ENCODE measurements at places on chromosomes 3 and 15.

GRCh38 chr15:25790000-25790660 is 73.0 kb downstream of the ATP10A start:
- no peak for DNase-seq

DNA sequence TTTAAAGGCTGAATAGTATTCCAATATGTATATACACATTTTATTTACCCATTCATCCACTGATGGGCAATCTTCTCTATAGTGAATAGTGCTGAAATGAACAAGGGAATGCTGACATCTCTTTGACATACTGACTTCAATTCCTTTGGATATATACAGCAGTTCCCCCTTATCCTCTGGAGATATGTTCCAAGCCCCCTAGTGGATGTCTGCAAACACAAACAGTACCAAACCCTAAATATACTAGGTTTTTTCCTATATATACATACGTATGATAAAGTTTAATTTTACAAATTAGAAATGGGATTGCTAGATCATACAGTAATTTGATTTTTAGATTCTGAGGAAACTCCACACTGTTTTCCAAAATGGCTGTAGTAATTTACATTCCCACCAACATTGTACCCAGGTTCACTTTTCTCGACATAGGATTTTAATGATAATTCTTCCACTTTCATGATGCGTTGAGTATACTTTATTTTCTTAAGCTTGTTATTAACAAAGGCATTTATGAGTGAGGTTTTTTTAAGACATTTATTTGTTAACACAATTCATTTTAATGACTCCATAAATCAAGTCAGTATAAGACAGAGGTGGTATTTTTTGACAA is 38.2 kb downstream of the VPS13C start:
- DNase-seq: no peak

DNA sequence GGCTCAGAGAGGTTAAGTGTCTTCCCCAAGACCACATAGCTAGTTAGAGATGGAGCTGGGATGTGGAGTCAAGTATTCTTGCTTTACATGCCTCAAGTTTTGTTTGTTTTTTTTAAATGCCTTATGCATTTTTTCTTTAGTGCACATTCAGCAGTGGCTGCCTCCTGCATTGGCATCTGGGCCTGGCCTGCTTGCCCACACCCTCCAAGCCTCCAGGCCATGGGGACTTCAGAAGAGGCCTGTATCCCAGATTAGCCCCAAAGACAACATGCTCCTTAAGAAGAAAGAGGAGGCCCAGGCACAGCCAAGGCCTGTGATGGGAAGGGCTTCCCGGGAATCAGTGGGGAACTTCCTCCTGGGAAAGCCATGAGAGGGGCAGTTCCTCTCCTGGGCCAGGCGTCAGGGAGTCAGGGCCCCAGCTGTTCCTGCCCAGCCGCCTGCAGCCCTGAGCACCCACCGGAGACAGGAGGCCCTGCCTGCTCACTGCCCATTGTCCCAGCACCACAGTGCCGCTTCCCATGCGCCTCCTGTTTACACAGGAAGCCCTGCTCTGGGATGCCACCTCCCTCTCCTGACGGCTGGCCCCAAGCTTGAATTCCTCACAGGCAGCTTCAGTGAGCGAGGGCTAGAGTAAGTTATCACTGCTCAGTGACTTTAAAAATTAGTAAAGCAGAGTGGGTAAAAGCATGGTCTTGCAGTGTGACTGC is 16.0 kb downstream of the FOXL2NB start:
- no peak for DNase-seq

DNA sequence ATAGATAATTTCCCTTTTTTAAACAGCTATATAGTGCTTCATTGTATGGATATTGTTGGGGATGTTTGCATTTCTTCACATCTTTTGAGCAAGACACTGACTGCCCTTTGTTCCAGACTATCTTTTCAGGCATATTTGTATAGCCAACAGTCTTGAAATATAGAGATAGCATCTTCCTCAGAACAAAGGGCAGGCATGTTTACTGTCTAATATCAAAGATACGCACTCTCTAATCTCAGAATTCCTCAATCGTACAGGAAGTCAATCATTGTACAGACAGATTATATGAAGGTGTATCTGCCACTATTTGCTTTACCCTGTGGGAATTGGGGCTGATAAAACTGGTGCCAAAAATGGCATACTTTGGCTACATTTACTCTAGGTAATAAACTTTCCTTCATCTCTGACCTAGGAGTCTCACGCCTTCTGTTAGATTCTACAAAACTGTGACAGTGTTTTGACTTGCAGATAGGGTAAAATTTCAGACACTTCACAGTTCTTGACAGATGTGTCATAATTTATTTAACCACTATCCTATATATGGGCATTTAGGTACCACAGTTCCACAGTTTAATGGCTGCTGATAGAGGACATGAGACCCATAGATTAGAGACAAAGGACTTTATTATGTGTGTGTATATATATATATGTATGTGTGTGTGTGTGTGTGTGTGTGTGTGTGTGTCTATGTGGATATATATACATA is 321.0 kb downstream of the IGSF11 start:
- no peak for DNase-seq

GRCh38 chr3:49271047-49271446 is 6.0 kb downstream of the C3orf62 start:
- no peak for DNase-seq

- no peak for DNase-seq
Measured at GRCh38 chr3:13750731-13751130, 129.1 kb downstream of the WNT7A start.

- no peak for DNase-seq
Measured at GRCh38 chr3:64638981-64639481, 48.8 kb downstream of the ADAMTS9 start.

DNA sequence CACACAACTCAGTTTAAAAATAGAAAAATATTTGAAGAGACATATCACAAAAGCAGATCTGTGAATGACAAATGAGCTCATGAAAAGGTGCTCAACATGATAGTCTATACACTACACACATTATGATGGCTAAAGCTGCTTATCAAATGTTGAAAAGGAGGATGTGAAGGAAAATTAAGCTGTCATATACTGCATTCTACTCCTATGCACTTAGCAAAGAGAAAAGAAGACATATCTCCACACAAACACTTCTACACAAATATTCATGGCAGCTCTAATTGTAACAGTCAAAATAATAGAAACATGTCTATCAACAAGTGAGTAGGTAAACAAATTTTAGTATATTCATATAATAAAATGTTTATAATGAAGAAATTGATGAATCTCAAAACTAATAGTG is 540.5 kb downstream of the PLOD2 start:
- DNase-seq: no peak

DNA sequence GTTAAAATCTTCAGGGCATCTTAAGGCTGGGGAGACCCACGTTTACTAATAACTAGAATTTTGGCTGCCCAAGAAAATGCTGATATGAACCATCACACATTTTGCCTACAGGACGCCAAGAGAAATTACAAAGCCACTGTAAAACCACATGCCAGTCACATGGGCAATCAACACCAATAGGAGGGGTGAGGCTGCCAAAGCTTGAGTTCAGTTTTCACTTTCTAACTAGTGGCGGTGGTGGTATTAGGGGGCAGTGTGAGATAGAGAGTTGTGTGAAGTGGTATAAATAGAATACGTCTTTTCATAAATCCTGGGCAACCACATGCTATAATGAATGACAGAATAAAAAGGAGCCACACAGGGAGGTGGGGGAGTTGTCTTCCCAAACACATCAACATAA is 147.3 kb downstream of the WNT5A start:
- no peak for DNase-seq

DNA sequence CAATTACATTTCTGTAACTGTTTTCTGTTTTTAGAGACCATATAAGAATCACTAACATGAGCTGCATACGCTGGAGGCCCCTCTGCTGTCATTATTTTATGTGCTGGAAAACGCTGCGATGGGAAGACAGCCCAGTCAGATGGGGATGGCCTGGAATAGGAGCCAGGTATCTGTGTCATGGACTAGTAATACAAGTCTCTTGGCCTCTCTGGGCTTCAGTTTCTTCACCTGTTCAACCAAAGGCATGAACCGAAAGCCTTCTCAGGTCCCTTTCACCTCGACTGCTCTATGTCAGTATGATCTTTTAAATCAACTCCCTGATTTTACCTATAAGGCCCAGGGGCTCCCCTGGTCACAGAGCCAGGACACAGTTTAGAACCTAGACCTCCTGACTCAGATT is 14.6 kb upstream of the RFTN1 start:
- DNase-seq: no peak

GRCh38 chr15:80507131-80507530 is 102.9 kb downstream of the ARNT2 start:
- DNase-seq: no peak

DNA sequence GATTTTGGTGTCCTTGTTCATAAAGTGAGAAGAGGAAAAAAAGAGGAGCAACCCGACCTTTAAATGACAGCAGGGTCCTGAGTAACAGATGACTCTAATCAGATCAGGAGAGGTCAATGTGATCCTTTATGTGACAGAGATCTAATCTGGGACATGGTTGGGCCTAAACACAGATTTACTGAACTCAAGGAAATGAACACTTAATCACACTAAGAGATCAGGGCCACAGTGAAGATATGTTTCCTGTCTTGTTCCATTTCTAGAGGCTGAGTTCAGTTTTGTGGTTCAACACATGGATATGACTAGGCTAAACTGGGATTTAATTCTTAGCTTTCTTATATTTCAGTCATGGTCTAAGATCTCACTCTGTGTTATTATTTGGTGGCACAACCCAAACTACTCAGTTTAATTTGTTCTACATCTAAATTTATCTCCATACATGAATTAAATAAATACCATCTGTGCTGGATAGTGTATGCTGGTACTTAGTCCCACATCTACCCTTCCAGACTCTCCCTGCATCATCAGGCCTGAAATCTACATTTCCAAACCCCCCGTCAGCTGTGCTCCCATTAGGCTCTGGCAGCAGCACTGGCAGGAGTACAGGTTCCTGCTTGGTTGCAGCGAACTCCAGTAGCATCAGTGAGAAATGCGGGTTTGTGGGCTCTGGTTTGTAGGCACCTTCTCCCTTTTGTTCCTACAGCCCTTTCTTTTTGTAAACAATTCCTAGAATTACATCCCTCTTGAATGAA is 22.6 kb downstream of the SFMBT1 start:
- no peak for DNase-seq

GRCh38 chr15:35319354-35319753 is 226.6 kb downstream of the DPH6 start:
- DNase-seq: no peak

GRCh38 chr15:49501586-49501985 is 78.5 kb downstream of the FGF7 start:
- DNase-seq: no peak

GRCh38 chr3:40337136-40338108 is 27.9 kb downstream of the EIF1B start:
- no peak for DNase-seq

DNA sequence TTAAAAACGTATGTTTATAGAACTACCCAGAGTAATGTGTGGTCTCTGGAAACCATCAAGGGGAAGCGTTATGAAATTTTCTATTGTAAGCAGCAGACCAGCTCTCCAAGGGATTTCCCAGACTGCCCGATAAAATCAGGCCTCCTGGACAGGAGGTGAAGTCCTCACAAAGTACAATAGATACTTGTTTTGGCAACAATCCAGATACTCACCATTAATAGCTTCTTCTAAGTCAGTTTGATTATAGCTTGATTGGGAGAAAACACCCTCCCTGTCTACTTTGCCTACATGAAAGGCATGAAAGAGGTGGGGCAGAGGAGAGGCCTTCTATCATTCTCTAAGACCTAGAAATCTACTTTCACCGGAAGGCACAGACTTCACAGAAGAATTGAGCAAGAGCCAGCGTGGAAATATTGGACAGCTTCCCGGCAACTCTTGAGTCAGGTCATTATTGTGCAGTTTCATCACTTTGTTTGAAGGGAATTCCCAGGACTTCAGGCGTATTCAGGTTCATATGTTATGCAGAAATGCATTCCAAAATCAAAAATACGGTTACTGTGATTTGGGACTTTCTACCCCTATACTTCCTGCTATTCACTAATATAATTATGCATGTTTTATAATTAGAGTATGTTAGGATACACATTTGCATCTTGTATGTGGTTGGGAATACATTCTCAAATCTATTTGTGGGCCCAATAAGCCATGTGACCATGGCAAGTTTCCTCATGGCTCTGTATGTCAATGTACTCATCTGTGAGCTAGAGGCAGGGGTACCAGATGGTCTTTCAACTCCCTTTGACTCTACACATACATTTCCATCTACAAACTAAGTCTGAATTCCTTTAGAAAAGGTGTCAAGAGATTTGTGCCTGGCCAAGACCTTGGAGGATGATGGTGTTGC is 103.5 kb downstream of the CD47 start:
- DNase-seq: no peak

DNA sequence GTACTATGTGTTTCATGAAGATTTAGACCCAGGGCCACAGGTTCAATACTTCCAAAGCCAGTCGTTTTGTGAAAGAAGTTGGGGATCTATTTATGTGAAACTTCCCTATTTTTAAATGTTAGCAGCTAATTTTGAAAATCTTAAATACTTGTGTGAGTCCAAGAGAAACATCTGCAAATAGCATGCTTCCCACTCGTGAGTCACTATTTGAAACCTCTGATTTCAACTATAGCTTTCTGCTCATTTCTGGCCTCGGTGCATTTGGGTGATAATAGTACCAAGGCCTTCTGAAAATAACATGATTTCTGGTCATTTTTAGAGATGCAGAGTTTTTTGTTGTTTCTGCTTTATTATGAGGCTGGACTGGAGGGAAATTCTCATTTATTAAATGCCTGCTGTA is 110.0 kb downstream of the OPA1 start:
- no peak for DNase-seq

- DNase-seq: no peak
Measured at GRCh38 chr3:60517134-60517533, 734.1 kb downstream of the FHIT start.

- no peak for DNase-seq
Measured at GRCh38 chr3:186959029-186959624, 28.8 kb downstream of the ST6GAL1 start.

GRCh38 chr3:42803414-42804105 is 730 bp downstream of the HIGD1A start:
- no peak for DNase-seq

DNA sequence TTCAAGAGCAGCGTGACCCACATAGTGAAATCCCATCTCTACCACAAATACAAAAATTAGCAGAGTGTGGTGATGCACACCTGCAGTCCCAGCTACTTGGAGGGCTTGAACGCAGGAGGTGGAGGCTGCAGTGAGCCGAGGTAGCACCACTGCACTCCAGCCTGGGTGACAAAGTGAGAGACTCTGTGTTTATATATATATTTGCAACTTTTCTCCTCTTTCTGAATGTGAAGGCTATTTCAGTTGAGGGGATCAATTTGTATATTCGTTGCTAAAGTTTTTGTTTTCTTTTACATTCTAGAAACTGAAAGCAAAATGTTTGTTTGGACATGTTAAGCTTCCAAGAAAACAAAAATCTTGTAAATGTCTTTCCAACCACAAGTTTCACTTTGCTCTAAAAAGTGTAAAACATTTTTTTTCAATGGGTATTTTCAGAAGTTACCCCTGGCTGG is 29.8 kb upstream of the FAM98B start:
- no peak for DNase-seq
